ENCODE measurements at places on chromosomes 7 and 10.

- no peak for DNase-seq
Observed at GRCh38 chr10:9786101-9786500, 1231.6 kb upstream of the CELF2 start.

DNA sequence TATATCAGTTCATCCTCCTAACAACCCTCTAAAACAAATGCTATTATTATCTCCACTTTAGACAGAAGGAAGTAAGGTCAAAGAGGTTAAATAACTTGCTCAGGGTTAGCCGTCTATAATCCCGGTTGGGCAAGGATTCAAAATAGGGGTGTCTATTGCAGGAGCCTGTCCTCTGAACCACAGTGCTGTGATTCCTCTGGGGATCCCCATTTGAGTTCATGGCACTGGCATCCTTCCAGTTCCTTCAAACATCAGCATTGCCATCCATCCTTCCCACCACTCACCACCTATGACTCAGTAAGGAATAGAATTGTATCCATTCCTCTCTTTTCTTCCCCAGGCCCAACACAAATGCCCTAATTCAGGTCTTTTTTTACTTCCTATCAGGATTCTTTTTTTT lies 25.6 kb downstream of the HPS6 start:
- no peak for DNase-seq

- DNase-seq, result no peak
Observed at GRCh38 chr7:35781200-35781701, 19.6 kb upstream of the SEPTIN7 start.

DNA sequence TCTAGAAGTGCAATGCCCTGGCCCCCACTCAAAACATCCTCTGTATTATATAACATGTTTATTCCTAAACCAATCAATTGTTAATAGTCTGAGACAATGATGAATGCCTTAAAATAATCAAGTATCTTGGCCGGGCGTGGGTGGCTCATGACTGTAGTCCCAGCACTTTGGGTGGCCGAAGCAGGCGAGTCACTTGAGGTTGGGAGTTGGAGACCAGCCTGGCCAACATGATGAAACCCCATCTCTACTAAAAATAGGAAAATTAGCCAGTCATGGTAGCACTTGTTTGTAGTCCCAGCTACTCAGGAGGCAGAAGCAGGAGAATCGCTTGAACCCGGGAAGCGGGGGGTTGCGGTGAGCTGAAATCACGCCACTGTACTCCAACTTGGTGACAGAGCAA lies 29.4 kb upstream of the CACNA2D1 start:
- DNase-seq, result no peak

GRCh38 chr10:43211030-43211429 lies 55.8 kb downstream of the RASGEF1A start:
- no peak for DNase-seq

DNA sequence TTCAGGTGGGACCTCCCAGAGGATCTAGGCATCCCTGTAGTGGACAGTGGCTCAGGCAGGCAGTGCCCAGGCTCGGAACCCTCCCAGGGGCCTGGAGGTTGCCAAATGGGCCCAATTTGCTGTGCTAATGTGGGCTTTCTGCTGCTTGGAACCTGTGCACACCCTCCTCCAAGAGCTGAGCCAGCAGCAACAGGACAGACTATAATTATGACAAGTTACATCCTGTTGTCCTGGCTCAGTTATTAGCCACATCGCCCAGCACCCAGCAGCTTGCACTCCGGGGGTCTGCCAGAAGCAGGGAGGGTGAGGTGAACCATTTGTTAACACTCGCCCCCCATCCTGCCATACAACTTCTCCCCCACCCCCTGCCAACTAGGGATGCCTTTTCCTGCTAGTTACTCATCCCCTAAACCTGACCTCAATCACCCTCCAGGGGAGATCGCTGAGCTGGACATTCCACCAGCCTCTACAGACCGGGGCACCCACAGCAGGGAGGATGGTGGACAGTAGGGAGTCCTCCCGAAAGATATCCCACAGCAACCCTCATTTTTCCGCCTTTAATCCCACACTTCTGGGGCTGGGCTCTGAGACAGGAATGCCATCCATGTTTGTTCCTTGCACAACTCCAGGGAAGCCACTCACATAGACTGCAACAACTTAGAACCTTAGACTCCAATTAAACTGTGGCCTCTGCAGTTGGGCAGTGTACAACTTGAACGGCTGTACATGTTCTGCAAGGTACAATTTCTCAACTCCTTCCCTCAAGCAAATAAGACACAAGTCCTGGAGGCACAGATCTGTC lies 7.9 kb upstream of the MYL10 start:
- DNase-seq, result no peak

- DNase-seq, result no peak
Observed at GRCh38 chr10:93064874-93065660, 4.5 kb downstream of the CYP26C1 start.

GRCh38 chr10:116715341-116715740 lies 27.0 kb downstream of the HSPA12A start:
- DNase-seq, result no peak

All from central memory CD4-positive, alpha-beta T cell (primary cell).